Fibroblast of skin of abdomen (primary cell): ENCODE measurements at places on chromosomes 5 and 9.

- DNase-seq = no peak
Observed at GRCh38 chr5:134392301-134392700, 19.4 kb downstream of the CDKN2AIPNL start.

GRCh38 chr5:133735346-133735745, 123.0 kb upstream of the FSTL4 start:
- DNase-seq = no peak

GRCh38 chr5:76025069-76025468, 58.1 kb upstream of the SV2C start:
- DNase-seq = no peak

DNA sequence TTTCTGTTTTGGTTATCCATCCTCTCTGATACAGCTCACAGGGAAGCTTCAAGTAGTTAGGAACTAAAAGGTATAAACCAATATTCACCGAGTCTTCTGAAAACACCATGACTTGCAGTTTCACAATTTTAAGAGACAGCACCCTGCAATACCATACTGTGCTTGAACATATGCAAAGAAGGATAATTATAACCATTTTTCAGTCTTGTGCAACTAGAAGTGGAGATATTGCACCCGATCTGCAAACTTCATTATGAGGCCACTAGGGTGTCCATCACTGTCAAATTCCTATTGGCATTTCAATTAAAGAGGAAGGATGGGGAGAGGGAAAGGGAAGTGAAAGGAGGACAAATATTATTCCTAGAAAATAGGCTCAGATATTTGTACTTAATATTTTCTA, 32.4 kb upstream of the CEP120 start:
- DNase-seq = no peak

GRCh38 chr5:158538506-158539074, 561.1 kb downstream of the EBF1 start:
- no peak for DNase-seq
